Stimulated activated CD4-positive, alpha-beta T cell treated with anti-CD3 and anti-CD28 coated beads, Interleukin-15, amount 100 ng/mL, for 48 hours (primary cell): ENCODE measurements at places on chromosomes 2 and 18.
A peak's percentile ranks its signal among the peaks of the same experiment; 100 is the strongest.

DNA sequence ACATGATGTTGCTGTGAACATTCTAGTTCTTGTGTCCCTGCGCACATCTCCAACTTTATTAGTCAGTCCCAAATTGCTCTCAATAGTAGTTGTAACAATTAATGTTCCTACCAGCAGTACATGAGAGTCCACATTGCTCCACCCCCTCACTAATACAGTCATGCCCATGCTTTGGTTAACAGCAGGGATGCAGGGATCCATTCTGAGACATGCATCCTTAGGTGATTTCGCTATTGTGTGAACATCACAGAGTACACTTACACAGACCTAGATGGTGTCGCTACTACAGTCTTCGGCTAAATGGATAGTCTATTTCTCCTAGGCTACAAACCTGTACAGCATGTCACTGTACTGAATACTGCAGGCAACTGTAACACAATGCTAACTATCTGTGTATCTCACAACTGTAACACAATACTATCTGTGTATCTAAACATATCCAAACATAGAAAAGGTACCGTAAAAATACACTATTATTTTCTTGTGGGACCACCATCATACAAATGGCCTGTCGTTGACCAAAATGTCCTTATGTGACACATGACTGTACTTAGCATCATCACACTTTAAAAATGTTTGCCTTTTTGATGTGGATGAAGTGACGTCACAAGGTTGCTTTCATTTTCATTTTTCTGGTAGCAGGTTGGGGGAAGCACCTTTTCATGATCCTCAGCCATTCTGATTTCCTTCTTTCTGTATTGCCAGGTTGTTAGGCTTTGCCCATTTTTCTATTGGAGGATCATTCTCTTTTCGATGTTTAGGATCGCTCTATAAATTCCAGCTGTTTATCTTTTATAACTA lies 82.9 kb upstream of the RNF152 start:
- DNase-seq: peak; percentile 14

DNA sequence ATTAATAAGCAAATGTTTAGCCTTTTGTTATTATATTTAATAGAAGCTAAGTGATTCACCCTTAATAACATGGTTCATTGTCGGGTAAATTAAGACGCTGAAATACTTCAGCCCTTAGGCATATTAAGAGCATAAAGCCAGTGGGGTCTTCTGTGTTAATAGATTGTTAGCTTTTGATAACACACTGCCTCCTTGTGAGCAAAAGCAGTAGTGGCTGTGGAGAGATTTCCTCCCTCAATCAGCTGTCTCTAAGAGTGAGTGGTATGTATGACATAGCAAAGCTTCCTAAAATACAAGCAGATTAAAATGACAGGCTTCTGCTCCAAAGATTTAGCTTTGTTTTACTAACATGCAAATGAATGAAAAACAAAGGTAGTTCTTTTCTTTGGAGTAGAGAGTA lies 143.7 kb upstream of the SYT4 start:
- no peak for DNase-seq

DNA sequence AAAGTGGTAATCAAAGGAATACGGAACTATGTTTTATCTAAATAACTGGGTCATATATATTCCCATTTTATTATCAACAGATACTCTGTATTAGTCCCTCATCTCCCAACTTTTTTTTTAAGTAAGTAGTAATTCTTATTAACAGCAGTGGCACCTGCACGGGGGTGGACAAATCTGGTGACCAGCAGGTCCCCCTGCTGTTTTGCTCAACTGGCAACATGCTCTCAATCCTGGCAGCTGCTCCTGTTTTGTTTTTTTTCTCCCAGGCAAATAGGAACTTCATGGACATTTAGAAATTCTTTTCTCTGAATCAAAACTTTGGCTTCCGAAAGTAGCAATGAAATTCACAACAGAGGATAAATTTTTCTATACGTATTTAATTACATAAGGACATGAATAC lies 193.5 kb downstream of the SS18 start:
- no peak for DNase-seq

- no peak for DNase-seq
Observed at GRCh38 chr2:109080109-109080508, 48.9 kb upstream of the SH3RF3 start.

DNA sequence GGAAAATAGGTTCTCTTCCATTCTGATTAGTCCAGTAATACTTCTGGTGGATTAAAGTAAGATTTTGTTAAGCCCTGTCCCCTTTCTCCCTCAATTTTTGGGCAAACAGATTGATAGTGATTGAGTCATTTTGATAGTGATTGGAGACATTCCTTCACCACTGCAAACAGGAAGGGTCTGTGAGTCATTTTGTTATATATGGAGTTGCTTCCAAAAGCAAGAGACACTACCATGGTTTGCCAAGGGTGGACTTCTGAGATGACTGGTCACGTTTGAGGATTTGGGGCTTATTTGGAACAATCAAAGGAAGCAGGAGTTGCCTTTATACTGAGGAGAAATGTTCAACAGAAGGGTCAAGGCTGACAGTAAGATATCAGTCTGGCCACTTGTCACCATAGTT lies 249.9 kb downstream of the PARD3B start:
- DNase-seq: no peak

DNA sequence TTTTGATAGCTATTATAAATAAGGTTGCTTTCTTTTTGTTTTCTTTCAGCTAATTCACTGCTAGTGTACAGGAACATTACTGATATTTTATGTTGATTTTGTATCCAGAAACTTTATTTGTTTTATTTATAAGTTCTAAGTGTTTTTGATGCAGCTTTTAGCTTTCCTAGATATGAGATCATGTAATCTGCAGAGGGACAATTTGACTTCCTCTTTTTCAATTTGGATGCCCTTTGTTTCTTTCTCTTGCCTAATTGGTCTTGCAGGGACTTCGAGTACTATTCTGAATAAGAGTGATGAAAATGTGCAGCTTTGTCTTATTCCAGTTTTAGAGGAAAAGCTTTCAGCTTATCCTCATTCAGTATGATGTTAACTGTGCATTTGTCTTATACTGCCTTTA lies 643.4 kb upstream of the CDH2 start:
- DNase-seq: no peak

GRCh38 chr18:74185860-74186259 lies 37.5 kb downstream of the TIMM21 start:
- DNase-seq: no peak

DNA sequence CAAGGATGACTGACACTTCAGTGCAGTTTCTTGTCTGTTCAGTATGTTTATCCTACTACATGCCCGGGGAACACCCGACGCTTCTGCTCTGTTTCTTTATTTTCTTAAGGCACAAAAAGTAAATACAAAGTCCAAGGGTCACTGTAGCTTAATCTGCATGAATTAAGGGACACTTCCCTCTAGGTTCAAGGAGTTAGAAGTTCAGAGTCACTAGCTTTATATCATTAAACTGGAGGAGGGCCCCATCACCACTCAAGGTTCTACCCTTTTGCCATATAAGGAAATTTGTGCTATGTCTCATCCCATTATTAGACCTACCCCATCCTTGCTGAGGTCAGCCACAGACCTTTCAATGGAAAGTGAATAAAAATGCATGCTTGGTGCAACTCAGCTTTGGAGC lies 27.6 kb upstream of the RMDN2 start:
- DNase-seq: no peak

DNA sequence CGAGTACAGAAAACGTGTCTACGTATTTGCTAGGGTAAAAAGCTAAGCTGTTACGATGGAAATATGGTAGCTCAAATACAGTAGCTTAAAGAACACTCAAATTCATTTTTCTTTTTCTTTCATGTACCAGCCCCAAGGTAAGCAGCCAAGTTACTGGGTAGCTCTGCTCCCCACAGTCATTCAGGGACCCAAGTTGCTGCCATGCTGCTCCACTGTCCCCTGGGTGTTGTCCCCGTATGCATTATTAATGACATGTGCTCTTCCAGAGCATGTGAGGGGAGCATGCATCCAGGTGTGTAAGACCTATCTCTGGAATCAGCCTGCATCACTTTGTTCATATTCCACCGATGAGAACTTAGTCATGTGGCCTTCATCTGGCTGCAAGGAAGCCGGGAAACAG lies 105.1 kb upstream of the SP3 start:
- no peak for DNase-seq

DNA sequence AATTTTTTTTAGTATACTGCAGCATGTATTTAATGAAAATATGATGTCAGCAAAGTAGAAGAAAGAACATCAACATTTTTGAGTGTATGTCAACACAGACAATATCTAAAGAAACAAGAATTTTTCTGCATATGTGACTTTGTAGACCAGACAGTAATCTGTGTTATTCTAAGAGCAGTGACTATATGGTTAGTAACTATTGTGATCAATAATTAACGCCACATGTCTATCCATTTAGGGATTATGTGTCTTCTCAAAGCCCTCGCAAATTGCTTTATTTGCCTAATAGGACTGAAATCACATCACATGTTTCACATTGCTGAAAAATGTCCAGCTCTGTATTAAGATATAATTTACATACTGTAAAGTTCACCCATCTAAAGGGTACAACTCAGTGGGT lies 107.8 kb downstream of the GFPT1 start:
- DNase-seq: no peak

- DNase-seq: peak; percentile 84
Observed at GRCh38 chr2:216013080-216013909, at the start of gene MREG. TSS of gene MREG (minus strand) at chr2:216013551. CDS start at chr2:216013327, 224 bp downstream.

DNA sequence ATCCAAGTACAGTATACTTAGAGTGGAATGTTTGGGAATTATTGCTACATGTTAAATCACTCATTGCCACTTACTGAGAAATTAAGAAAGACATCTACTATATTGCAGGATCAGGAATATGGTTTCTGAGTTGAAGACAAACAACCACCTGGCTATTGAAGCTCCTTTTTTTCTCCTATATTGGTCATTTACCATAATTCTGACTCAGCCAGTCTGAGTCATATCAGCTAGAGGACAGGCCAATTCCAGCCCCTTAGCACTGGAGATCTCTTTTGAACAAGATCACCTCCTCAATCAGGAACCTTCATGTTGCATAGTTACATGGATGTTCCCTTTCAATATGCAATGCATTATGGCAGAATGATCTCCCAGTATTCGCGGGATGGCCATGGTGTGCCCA lies 42.7 kb upstream of the CDH19 start:
- DNase-seq: no peak
